ENCODE measurements at places on chromosomes 6 and 20.

DNA sequence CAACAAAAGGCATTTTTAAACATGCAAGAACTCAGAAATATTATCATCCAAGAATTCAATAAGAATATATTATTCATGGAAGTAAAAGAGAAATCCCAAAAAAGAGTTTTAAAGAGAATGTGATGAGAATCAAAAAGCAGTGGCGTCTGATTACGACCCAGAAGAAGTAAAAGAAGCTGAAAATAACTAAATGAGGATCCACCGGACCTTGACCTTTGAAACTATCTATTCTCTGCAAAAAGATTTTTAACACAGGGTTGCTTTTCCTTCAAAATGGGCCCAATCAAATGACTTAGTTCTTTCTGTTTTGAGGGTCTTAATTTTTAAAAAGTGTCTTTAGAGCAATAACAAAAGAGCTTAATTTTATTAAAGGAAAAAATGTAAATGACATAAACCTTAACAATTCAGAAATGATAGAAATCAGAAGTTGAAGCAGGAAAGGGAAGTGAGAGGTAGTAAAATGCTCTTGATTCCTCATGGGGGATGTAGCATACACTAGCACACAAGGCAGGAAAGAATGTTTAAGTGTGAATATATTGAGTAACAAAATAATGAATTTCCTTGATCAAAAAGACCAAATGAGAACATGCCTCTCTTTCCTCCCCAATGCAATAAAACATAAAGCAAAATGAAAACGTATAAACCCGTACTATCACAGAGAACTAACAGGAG is 223.1 kb upstream of the PRDM1 start:
- no peak for DNase-seq

- no peak for DNase-seq
These were observed 122.8 kb downstream of the UST start for GRCh38 chr6:148869585-148869984.

DNA sequence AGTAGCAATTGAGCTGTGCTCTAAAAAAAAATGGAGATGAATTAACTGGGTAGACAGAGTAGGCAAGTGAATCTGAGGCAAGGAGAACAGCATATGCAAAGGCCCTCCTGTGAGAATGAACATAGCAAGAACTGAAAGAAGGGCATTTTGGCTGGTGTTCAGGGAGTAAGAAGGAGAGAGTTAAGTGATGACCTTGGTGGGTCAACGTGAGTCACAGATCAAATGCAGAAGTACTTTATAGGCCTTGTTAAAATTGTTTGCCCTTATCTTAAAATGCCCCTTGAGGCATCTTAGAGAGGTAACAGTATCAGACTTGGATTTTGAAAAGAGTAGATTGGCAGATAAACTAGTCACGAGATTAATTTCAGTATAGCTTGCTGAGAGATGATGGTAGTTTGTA is 24.5 kb downstream of the NDUFAF5 start:
- no peak for DNase-seq

- DNase-seq: no peak
These were observed 19.6 kb downstream of the LEMD2 start for GRCh38 chr6:33769248-33769821.

DNA sequence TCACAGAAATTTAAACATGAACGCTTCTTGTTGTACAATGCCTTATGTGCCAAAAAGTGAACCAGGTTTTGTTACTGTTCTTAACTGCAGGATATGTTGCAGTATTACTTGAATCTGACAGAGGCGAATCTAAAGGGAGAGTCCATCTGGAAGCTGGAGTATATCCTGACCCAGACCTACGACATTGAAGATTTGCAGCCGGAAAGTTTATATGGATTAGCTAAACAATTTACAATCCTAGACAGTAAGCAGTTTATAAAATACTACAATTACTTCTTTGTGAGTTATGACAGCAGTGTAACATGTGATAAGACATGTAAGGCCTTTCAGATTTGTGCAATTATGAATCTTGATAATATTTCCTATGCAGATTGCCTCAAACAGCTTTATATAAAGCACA is 19.9 kb downstream of the SMPDL3A start:
- DNase-seq: no peak

GRCh38 chr6:113401231-113401630 is 455.9 kb upstream of the MARCKS start:
- no peak for DNase-seq

- no peak for DNase-seq
These were observed 46.2 kb downstream of the HLA-C start for GRCh38 chr6:31225735-31226134.

DNA sequence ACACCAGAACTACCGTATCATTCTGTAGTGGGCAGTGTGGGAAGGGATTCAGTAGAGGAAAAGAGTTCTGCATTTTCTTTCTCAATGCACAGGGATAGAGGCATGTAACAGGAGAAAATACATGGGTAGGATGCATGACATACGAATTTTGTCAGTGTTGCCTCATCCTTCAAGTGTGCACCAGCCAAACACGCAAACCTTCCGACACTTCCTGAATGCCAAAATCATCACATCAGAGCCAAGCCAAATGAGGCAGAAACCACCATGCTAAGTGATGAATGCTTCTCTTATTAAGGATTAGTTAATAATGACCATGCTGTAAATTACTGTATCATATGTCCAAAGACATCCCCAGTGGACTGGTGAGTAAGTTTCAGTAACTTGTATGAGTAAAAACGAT is 27.3 kb downstream of the RAMACL start:
- DNase-seq: no peak

DNA sequence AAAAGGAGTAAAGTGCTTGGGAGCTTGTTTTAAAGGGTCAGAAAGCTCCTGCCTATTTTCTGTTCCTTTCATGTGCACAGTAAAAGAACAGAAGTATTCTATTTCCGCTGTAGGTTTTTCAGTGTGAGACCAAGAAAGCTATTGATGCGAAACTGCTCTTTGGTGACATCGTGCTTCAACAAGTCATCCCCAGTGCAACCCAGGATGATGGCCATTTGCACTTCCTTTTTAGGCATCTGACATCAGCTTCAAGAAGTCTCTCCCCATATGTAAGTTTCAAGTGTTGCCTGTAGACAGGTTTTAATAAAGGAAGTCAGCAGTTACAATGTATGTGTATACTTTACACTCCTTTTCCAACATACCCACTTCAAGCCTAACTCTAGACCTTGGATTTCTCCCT is 131.6 kb downstream of the RFX6 start:
- DNase-seq: no peak

- DNase-seq: no peak
These were observed 707.0 kb downstream of the EPM2A start for GRCh38 chr6:145028144-145028818.

- DNase-seq: no peak
These were observed 43.4 kb upstream of the QKI start for GRCh38 chr6:163371129-163371528.

DNA sequence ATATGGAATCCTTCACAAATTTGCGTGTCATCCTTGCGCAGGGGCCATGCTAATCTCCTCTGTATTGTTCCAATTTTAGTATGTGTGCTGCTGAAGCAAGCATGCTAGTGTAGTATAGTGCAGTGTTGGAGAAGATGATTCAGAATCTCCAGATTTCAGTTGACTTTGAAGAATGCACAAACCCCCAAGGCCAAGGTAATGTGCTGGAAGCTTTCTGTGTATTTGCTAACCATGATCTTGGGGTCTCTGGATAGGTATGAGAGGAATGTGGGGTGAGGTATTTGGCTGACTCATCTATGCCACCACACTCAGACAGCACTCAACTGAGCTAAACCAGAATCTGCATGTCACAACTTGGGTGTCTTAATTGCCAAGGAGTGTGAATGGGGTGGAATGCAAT is 42.6 kb upstream of the DEK start:
- no peak for DNase-seq

DNA sequence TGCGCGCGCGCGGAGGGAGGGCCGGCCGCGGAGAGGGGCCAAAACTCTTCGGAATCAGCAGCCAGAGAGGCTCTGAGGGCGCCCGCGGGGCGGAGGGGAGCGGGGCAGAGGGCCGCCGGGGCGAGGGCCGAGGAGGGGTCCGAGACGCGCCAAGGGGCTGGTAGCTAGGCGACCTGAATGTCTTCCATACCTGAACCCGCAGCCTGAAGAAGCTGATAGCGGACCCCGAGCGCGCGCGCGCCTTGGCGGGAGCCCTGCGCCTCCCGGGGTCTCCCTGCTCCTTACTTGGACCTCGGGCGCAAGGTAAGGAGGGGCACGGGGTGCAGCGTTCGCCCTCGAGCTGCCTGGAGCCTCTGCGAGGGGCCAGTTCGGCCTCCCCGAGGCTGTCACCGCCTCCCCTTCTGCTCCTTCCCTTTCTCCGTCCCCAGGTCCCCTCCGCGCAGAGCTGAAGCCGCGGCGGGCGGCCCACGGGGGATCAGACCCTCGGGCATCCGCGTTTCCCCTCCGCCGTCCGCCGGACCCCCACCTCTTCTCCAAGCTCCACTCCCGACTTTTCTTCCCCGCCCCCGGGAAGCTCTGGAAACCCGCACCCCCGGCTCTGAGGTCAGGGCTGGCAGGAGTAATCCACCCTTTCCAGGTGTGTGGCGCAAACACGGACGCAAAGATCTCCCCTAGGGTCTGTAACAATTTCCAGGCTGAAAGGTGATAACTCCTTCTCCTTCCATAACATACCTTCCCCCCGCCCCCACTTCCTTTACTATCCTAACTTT is 13.1 kb upstream of the DEK start:
- no peak for DNase-seq

DNA sequence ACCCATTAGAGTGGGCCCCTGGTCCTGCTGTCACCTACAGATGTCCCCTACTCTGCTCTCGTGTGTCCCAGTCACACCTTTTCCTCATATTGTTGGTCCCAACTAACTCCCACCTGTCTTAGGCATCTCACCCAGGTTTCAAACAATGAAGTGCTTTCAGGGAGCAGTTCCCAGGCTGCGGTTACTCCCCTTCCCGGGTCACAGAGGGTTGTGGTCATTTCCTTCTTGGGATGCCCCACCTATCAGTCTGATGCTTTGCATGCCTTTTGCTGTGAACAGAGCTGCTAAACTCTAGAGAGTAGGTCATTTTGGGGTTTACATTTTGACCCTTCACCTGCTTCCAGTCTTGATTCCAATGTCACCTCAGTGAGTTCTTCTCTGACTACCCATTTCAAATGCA is 181.6 kb downstream of the CDC5L start:
- no peak for DNase-seq

- no peak for DNase-seq
These were observed 66.0 kb upstream of the ADGRG6 start for GRCh38 chr6:142235791-142236190.

- DNase-seq: no peak
These were observed 128.7 kb downstream of the TBC1D32 start for GRCh38 chr6:121205569-121205968.

DNA sequence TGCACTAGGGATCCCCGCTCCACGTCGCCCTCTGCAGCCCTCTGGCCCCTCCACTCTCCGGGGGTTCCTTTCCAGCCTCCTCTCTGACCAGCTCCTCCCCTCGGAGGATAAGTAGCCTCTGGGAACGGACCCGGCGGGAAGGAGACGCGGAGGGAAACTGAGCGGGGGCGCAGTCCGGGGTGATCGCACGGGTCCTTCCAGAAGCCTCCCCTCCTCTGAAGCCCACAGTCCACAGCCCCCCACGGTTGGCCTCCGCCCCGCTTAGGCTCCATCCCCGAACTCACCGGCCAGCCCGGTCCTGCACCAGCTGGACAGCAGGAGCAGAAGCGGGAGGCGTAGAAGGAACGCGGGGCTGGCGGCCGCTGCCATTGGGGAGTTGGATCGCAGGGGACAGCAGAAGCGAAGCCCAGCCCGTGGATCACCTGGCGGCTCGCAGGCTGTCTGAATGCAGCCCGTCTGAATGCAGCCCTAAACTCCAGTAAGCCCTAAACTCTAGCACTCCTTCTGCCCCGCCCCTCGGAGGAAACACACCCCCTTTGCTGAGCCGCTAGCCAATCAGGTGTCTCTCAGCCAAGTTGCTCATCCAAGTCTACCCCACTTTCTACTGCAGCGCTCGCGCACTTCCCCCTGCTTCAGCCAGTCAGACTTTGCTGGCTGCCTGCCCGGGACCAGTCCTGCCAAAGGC is at the start of gene RAET1G:
Gene RAET1G, minus strand, starts transcription at position 480 of the 685 bp plus-strand sequence. Its CDS starts 111 bp downstream, at position 369.
- DNase-seq: peak; percentile 73

GRCh38 chr20:13625304-13625979 is 13.3 kb downstream of the TASP1 start:
- no peak for DNase-seq

DNA sequence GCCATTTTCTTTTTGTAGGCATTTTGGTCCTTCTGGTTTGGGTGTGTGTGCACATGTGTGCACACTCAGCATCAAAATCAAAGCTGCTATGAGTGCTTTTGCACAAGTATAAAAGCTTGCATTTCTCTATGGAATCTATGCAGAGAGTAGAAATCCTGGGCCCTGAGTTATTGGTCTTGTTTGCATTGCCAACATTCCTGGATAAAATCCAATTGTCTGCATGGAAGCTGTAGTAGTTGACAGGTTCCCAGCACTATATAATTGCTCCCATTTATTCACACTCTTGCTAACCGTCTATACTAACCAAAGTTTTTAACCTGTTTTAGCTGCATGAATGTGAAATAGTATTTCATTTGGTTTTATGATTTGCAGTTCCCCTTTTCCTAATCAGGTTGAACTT is 277.0 kb downstream of the FOXA2 start:
- DNase-seq: no peak

DNA sequence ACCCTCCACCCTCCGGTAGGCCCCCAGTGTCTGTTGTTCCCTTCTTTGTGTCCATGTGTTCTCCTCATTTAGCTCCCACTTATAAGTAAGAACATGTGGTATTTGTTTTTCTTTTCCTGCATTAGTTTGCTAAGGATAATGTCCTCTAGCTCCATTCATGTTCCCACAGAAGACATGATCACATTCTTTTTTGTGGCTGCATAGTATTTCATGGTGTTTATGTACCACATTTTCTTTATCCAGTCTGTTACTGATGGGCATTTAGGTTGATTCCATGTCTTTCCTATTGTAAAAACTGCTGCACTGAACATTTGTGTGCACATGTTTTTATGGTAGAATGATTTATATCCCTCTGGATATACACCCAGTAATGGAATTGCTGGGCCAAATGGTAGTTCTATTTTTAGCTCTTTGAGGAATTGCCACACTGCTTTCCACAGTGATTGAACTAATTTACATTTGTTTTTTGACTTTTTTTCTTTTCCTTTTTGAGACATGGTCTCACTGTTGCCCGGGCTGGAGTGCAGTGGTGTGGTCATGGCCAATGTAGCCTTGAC is 4.5 kb downstream of the KPNA5 start:
- no peak for DNase-seq
